ENCODE measurements at places on chromosomes 5 and 9. TPM values are rescaled to one million over a fixed set of nuclear protein-coding genes. Genes with fewer than 3 reads are reported as not detected.

FSD1L gene
- 9.9 TPM for total RNA-seq

ABCA1 gene
- total RNA-seq = 111 TPM

ANKH gene
- 85.4 TPM for total RNA-seq

PCDHGB4 gene
- total RNA-seq = 5.3 TPM

FAM221B gene
- total RNA-seq = 0.41 TPM

PCDHB16 gene
- total RNA-seq = 0.89 TPM

MYO10 gene
- 87.8 TPM for total RNA-seq

GRCh38 chr9:38334234-38334633, 58.3 kb upstream of the ALDH1B1 start:
- DNase-seq = no peak

DNA sequence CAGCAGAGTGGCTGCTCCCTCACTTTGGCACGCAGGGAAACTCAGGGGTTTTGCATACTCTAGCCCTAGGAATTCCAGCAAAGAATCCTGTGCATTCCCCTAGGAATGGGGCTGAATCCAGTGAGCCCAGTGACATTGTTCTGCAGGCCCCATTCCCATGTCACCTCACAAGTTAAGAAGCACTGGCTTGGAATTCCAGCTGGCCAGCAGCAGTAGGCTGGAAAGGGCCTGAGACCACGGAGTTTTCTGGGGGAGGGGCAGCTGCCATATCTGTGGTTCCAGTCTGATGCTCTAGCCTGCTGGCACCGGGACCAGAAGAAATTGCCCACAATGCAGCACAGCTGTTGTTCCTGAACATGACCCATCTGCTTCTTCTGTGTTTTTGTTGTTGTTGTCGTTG, 217.6 kb upstream of the DMRTA1 start:
- peak; percentile 19 for DNase-seq

DNA sequence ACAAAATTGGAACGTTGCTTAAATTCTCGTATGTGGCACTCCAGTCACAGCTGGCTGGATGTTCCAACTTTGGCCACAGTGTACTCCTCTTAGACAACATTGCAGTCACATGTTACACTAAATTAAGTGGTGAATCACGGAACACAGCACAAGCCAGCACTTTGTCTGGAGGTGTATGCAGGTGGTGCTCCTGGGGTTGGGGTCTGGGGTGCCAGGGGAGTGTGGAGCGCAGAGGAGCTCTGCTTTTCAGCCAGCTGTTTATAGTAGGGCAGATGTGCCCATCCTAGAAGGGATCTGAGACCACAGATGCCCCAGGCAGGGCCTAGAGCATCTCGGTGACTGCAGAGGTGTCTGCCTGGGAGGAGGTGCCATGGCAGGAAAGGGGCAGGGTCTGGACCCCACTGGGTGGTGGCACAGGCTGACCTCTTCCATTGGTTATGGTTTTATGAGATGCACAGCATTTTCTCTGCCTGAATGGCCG, 82.6 kb downstream of the WNK2 start:
- no peak for DNase-seq

GRCh38 chr9:103397868-103398600, 402.9 kb downstream of the CYLC2 start:
- peak; percentile 54 for DNase-seq

DNA sequence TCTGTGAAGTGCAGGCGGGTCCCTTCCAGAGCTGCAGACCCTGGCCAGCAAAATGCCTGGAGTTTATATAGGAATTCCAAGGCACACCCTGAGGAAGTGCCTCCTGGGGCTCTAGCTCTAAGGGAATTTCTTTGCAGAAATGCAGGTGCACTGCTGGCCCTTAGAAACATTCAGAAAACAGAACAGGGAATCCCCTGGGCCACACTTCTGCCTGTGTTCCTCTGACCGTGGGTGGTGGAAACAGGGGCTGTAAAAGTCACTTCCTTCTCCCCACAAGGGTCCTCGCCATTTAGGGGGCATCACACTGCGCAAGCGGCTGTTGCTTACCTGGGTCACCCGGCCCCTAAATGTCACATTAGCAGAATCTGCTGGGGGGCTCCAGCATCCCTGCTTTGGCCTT, 140.8 kb upstream of the TBC1D2 start:
- no peak for DNase-seq

GRCh38 chr5:154267516-154267915, 77.0 kb downstream of the GALNT10 start:
- DNase-seq = no peak

DNA sequence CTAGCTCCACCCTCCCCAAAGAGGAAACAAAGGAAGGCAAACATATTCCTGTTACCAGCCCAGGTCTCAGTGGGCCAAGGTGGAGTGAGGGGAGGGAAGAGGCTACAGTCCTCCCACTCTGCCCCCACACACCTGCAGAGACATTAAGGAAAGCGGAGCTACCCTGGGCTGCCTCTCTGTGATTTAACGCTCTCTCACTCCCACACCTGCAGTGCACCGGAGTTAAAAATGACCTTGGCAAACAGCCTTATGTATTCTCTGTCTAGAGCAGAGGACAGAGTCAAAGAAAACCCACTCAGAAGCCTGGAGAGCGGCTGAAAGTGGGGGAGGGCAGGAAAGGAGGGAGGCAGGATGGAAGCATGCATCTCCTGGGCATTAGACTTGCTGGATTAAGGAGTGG, 32.7 kb downstream of the KCNIP1 start:
- DNase-seq = no peak

DNA sequence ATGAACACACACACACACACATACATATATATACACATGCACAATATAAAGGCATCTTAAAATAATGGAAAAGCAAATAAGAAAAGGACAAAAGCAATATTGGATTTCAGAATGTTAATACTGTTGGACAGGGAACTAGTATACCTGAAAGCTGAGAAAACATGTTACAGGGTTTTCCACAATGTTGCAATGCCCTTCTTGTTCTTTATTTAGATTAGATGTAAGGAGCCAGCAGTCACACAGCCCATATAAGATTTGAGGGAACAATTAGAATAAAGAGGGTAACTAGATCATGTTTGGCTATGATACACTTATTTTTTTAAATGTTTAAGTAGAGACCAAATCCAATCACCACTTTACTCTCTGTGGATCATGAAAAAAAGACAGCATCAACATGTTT, 61.7 kb downstream of the SH3TC2 start:
- DNase-seq = no peak

GRCh38 chr5:167553511-167553910, 737.9 kb upstream of the WWC1 start:
- no peak for DNase-seq

- no peak for DNase-seq
These were observed 53.2 kb downstream of the IPPK start for GRCh38 chr9:92616655-92617111.

DNA sequence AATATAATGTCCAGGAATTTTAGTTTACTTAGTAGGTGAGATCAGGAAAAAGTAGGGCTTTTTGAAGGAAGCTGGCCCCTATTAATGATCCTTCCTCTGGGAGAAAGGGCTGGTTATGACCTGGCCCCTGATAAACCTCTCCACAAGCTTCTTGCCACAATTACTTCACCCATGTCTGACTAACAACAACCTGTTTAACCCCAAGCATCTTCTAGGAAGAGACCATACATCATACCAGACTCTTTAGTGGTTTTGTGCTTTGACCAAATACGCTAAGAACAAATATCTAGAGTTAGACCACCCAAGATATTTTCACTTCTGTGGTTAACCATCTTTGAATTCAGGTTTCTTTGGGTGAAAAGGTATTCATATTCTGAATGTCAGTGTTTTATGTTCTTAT, 174.0 kb upstream of the SLC27A6 start:
- DNase-seq = no peak

DNA sequence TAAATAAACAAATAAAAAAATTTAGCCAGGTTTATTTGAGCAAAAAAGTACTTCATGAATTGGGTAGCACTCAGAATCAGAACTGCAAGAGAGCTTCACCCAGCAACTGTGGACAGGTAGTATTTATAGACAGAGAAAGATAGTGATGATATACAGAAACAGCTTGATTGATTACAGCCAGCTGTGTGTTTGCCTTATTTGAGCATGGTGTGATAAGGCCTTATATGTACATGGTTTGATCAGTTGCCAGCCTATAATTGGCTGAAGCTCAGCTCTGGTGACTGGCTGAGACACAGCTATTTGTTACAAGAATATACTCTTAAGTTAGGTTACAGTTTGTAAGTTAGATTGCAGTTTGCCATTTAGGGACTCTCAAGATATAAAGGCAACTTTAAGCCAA, 34.3 kb upstream of the ARL15 start:
- DNase-seq = no peak

- DNase-seq = peak; percentile 62
These were observed 519 bp downstream of the EXOC3 start for GRCh38 chr5:443239-444151.

DNA sequence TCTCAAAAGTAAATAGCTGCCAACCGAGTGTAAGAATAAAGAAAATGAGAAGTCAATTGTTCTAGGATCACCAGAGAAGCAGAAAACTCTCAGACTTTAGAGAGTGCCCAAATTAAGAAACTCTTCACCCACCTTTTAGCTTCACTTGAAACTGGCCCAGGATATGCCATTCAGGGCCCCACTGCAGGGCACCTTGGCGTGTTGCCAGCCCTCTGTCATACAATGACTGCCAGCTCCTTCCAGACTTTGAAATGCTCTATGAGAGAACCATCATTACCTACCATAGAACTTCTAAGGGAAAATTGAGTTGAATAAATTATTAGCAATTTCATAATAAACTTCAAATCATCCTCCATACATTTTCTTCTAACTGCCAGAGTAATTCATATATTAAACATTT, 240.5 kb downstream of the CETN3 start:
- DNase-seq = no peak

GRCh38 chr9:98303633-98304125, 48.2 kb upstream of the TBC1D2 start:
- no peak for DNase-seq

DNA sequence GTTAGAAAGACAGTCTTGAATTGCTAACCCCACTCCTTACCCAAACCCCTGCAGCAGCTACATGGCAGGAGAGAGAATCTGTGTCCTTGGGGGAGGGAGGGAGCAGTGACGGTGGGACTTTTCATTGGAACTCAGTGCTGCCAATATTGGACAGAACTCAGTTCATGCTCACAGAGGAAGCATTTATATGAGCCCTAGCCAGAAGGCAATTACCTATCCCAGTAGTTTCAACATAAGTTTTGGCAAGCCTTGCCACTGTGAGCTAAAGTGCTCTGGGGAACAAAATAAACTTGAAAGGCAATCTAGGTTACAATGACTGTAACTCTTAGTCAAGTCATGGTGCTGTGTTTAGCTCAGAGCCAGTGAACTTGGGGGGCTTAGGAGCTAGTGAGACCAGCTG, 1013.4 kb upstream of the COX7C start:
- DNase-seq = no peak

GRCh38 chr5:156391139-156391538, 64.2 kb downstream of the SGCD start:
- DNase-seq = no peak
